A549 treated with Mapracorat at 1 μM for 4 hours (cell line): ENCODE measurements at places on chromosomes 6 and 20. TPM values are rescaled to one million over a fixed set of nuclear protein-coding genes. Genes with fewer than 3 reads are reported as not detected.

SEMG1 gene
- total RNA-seq: not detected in 5 replicates

IL20RA gene
- not detected in 5 replicates for total RNA-seq

CMTR1 gene
- total RNA-seq: 14.3 to 17.6 TPM (median 16.8 TPM) in 5 replicates

PRRT1 gene
- total RNA-seq: 0.33 to 1.5 TPM (median 0.63 TPM) in 5 replicates

SIRPB2 gene
- total RNA-seq: 0.15 TPM in 1 of 5 replicates, not detected in the others

TMEM170B gene
- 0.61 to 0.85 TPM (median 0.67 TPM) in 5 replicates for total RNA-seq

EPPIN gene
- not detected in 5 replicates for total RNA-seq

CPNE5 gene
- total RNA-seq: 0.06 to 0.20 TPM (median 0.12 TPM) in 5 replicates

RAET1L gene
- total RNA-seq: 0.26 to 0.55 TPM (median 0.41 TPM) in 5 replicates

RALY gene
- 124 to 160 TPM (median 159 TPM) in 5 replicates for total RNA-seq

ANKRD6 gene
- total RNA-seq: 1.7 to 2.3 TPM (median 1.8 TPM) in 5 replicates

LAMA5 gene
- 260 to 513 TPM (median 431 TPM) in 5 replicates for total RNA-seq

FLRT3 gene
- 1.6 to 2.2 TPM (median 1.8 TPM) in 5 replicates for total RNA-seq
